ENCODE measurements at places on chromosomes 16 and 17.

GRCh38 chr17:51107778-51108177 lies 12.9 kb downstream of the SPAG9 start:
- no peak for DNase-seq

DNA sequence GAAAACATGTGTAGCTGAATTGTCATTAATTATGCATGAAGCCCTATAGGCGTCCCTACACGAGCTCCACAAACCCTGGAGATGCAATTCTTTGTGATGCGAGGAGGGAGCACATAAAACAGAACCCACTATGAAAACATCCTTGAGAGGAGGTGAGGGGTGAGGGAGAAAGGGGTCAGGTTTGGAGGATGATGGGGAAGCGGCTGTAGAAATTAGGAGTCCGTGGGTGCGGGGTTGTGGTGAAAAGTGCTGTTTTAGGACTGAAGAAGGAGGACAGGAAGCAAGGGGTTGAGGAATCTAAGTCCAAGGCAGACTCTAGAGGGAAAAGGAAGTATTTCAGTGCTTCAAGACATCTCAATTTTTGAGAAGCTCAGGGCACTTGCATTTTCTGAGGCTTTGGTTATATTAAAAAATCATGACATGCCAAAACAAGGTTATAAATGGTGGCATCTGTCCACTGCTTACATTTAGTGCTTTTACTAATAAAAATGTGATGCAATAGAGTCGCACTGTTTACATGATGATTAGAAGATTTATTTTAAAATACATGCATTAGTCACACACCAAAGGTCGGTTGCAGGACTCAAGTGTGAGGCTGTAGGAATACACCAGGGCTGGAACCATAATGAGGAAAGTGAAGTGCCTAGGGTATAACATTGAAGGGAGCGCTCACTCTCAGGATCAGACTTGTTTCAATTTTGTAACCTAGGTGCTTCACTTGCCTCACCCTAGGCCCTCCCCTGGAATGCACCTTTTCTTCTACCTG lies 379.5 kb downstream of the HS3ST4 start:
- no peak for DNase-seq

DNA sequence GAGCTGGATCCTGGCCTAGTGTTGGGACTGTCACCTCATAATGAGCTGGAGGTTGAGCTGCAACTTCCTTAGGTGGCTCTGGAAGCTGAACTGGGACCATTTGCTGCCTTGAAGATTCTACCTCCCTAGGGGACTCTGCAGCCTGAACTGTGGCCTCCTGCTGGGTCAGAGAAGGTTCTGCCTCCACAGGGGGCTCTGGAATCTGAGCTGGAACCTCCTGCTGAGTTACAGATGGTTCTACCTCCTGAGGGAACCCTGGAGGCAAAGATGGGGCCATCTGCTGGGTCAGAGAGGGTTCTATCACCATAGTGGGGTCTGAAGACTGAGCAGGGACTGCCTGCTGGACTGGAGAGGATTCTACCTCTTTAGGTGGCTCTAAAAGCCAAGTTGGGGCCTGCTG lies 46.6 kb upstream of the NF1 start:
- no peak for DNase-seq

DNA sequence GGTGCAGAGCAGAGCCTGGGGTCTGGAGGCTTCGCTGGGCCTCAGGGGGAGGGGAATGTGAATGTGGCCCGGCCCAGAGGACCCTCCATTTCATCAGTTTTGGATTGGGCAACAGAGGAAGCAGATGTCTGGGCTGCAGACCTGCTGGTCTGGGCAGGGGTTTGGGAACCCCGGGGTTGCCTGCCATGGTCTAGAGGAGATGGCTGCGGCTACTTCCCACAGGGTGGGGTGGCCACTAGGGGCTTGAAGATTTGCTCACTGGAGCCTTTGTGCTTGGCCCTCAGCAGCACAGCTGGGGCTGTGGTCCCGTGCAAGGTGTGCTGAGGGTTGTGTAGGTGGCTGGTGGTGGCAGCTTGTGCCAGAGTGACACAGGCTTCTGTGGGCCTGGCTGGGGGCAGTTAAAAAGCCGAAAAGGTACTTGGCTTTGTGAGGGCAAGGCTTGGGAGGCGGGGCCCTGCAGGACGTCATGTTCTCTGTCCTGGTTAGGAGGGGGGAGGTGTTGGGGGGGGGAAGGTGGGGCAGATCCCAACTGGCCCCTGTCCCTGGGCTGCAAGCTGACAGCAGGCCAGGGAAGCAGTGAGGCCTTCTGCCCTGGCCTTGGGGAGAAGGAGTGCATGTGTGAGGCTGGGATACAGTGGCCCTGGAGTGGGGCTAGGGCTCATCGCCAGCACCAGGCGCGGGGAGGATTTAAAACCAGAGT lies 98.0 kb downstream of the KPNA2 start:
- DNase-seq: no peak

- no peak for DNase-seq
These were observed at the start of gene CLEC10A for GRCh38 chr17:7079581-7080455. TSS of gene CLEC10A (minus strand) at chr17:7080251. CDS start at chr17:7078812, 1,439 bp downstream.

GRCh38 chr16:9199311-9199710 lies 107.9 kb downstream of the HAPSTR1 start:
- DNase-seq: no peak

- DNase-seq: no peak
These were observed 504 bp downstream of the ERN1 start for GRCh38 chr17:64129515-64129764.
